ENCODE measurements at places on chromosomes 5 and 9.
A peak's percentile ranks its signal among the peaks of the same experiment; 100 is the strongest.

DNA sequence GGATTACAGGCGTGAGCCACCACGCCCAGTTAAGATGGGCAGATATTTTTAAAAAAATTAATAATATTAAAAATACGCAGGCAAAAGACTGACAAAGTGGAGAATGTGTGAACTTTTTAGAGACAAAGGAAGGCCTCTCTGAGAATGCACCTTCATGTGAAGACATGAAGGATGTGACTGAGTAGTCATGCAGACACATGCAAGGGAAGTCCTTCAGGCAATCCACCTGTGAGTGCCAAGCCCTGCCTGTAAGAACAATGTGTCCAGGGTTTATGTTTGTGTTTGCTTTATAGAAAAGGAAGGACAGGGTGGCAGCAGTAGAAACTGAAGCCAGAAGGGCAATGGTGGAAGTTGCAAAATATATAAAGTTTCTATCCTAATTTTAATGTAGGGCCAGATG, 169.2 kb downstream of the EDIL3 start:
- DNase-seq, result no peak

GRCh38 chr5:16742938-16743337, 126.1 kb upstream of the RETREG1 start:
- no peak for DNase-seq

- DNase-seq, result peak; percentile 37
These were observed 9.7 kb upstream of the PDCD1LG2 start for GRCh38 chr9:5500441-5501235.

DNA sequence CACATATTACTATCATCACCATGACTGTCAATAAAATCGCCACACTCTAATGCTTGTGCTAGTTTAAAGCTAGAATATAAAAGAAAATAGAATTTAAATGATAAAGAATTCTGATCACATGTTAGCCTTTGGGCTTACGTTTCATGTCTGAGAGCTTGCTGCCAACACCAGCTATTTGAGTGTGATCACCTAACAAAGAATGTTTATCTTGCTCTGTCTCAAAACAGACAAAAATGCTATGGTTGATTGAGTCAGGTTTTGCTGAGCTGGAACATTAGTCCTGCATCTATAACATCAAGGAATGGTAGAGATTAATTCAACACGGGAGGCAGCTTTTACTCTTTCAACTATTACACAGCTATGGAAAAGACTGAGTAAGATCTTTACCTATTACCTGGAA, 50.7 kb downstream of the MSX2 start:
- DNase-seq, result no peak

DNA sequence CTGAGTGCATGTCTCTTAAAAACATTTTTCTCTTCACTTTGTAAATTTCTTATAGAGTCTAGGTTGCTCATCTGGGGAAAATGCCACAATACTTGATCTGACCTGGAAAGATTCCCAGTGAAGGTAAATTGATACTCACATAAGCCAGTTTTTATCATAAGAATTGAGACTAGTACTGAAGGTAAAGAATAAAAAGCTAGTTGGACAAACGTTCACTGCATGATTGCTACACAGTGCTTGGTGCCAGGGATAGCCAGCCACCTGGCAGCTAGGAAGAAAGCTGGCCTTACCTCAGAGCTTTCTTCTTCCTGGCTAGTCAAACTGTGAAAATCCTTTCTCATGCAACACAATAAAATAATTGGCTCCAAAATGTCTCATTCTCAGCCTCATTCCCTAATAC, 77.1 kb downstream of the MUSK start:
- no peak for DNase-seq
